Effector CD4-positive, alpha-beta T cell (primary cell): ENCODE measurements at places on chromosomes 7 and 10.

- DNase-seq = no peak
Measured at GRCh38 chr7:80611779-80612178, 26.7 kb upstream of the CD36 start.

DNA sequence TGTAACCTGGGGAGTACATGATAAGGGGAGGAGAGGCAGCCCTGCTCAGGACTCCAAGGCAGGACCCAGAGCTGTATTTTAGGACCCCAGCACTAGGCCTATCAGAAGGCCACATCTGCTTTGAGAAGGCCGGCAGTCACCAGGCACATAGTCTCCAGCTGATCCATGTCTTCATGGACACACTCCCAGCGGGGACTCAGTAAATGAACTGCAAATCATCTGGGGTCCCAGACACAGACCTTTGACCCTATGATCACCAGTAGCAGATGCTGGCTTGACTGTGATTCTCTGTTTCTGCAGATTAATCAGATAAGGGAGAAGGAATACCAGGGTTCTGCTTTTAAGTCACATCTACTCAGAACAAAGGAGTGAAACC is 341.4 kb upstream of the PODXL start:
- no peak for DNase-seq

- no peak for DNase-seq
Measured at GRCh38 chr10:29493697-29494096, 141.1 kb downstream of the SVIL start.

- no peak for DNase-seq
Measured at GRCh38 chr7:2003931-2004812, 228.6 kb downstream of the MAD1L1 start.

GRCh38 chr7:38656968-38657367 is 25.8 kb upstream of the AMPH start:
- no peak for DNase-seq

DNA sequence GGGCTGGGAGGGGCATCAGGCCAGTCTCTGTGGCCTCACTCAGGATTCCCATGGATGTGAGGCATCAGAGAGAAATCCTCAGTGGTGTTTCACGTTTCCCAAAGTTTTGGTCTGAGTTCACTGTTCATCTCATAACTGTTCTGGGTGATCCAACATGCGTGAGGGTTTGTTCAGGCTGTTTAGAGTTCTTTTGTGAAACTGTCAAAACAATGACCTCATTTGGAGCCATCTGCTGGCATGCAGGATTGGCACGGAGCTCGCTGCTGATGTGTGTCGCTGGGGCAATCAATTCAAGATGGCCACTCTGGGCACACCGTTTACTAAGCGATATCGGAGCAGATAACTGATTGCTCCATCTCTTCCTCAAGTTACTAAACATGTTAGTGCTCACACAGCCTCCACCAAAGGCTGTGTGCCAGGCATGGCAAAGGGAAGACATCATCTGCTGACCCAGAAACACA is 365.6 kb downstream of the WDR11 start:
- DNase-seq = no peak

DNA sequence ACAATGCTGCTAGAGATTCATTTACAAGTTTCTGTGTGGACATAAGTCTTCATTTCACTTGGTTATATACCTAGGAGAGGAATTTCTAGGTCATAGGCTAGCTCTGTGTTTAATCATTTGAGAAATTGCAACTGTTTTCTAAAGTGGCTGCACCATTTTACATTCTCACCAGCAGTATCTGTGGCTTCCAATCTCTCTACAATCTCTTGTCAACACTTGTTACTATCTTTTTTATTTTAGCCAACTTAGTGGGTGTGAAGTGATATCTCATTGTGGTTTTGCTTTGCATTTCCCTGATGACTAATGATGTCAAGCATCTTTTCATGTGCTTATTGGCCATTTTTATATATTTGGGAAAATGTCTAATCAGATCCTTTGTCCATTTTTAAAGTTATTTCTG is 53.0 kb upstream of the DRGX start:
- DNase-seq = no peak

DNA sequence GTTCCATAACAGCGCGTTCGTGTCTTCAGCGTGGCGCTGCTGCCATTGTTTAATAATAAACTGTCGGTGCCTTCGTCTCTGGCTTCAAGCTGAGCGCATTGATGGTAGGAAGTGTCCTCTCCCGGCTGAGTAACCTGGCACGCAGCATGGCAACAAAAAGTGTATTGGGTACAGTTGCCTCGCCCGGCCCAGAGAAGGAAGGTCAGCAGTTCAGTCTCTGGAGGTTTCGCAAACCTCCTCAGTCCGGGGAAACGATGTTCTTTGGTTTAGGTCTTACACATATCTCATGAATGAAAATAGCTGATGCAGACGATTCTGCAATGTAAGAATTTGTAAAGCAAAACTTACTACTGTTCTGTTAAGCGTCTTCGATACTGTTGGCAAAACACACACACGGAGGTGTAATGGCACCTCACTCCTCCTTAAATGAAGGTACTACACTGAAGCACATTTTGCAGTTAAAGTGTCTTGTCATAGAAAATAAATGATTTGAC is 739 bp upstream of the CCDC186 start:
- DNase-seq = no peak

DNA sequence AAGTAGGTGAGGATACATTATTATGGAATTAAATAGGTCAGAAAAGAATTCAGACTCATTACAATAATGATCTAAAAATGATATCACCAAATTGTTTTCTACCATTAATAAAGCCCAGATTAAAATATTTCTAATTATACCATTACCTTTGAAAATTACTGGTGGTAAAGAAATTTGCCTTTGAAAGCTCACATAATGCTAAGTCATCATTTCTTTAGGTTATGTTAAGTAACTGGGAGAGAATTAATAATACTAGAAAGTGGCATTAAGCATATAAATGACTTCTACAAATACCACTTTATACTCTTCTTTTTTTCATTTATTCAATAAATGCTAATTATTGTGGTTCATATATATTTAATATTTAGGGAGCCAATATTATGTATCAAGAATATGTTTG is 641.2 kb upstream of the LRRTM3 start:
- DNase-seq = no peak

GRCh38 chr7:46164629-46165028 is 243.6 kb upstream of the IGFBP3 start:
- DNase-seq = no peak

DNA sequence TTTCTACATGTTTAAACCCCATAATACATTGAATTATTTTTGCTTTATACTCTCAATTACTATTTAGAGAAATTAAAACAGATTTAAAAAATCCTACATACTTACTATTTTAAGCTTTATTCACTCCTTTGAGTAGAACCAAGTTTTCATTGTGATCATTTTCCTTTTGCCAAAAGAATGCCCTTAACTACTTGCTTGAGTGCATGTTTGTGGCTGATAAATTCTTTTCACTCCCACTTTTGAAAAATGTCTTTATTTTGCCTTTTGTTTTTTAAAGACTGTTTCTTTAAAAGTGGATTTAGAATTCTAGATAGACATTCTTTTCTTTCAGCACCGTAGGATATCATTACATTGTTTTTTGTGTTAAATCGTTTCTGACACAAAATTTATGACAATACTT is 22.3 kb upstream of the AGR3 start:
- DNase-seq = no peak

- DNase-seq = no peak
Measured at GRCh38 chr7:25864511-25864910, 287.5 kb upstream of the NFE2L3 start.

- no peak for DNase-seq
Measured at GRCh38 chr10:80485076-80485945, 31.2 kb downstream of the TSPAN14 start.

GRCh38 chr10:87053111-87053510 is 33.0 kb downstream of the FAM25A start:
- no peak for DNase-seq

GRCh38 chr10:12332572-12333379 is 16.6 kb upstream of the CAMK1D start:
- no peak for DNase-seq

- no peak for DNase-seq
Measured at GRCh38 chr7:99244939-99245338, 27.7 kb upstream of the MYH16 start.

- DNase-seq = no peak
Measured at GRCh38 chr7:134690614-134691504, 44.2 kb downstream of the BPGM start.

- DNase-seq = no peak
Measured at GRCh38 chr10:99394761-99395386, 35.5 kb downstream of the GOT1 start.

- DNase-seq = no peak
Measured at GRCh38 chr10:101226491-101227428, 2.5 kb downstream of the LBX1 start.

DNA sequence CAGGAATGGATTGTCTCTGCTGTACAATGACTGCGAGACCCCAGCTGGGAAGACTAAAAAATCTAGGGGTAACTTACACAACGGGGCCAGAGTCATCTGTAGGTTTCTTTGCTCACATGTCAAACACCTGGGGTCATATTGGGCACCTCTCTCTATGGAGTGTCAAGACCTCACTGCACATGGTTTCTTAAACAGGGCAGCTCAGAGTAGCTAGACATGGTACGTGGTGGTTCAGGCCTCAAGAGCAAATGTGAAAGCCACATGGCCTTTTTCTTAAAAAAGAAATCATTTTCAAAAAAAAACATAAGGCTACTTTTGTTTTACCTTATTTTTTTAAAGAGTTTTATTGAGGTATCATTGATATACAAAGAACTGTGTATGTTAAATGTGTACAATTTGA is 162.2 kb upstream of the ITGB1 start:
- no peak for DNase-seq
